ENCODE measurements at places on chromosomes 7 and 10.
A peak's percentile ranks its signal among the peaks of the same experiment; 100 is the strongest.

DNA sequence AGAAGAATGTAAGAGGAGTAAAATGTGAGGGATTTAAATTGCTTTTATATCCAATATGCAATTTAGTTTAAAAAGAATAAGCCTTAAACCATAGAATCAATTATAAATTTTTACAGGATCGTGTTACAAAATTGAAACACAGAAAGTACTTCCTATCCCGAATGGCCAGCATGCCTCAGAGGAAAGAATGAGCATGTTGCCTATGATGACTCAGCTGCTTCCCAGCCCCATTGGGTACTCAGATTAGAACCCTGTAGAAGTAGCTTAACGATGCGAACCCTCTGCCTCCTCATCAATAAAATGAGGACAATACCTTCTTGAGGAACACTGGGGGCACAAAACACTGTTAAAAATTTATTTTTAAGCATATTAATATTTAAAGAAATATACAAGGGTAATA lies 113.4 kb upstream of the CDK1 start:
- no peak for DNase-seq

DNA sequence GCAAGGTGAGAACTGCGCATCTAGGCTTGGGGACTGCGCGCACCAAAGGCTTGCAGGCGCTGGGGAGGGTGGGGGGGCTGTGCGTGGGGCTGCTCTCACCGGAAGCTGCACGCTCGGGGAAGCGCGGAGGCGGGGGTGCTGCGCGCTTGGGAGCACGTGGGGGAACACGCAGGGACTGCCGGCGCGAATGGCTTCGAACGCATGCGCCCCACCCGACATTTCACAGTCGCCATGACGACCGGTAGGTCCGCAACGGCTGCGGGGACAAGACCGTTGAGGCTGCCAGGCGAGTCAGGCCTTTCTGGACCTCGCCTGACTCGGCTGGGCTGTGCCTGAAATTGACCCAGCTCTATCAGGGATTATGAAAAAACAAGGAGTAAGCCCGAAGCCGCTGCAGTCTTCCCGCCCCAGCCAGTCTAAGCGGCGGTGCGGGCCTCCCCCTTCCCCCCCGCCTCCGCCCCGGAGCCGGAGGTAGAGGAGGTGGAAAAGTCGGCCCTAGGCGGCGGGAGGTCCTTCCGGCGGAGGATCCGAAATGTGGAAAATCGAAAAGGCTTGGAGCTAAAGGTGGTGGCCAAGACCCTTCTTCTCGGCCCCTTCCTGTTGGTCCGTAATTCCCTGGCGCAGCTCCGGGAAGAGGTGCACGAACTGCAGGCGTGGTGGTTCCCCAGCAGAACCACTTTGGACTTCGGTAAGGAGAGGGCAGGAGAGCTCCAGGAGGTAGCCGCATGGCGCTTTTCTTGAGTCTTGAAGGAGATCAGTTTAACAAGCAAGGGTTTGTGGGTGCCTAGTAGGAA lies 34.9 kb upstream of the STEAP1 start:
- no peak for DNase-seq

DNA sequence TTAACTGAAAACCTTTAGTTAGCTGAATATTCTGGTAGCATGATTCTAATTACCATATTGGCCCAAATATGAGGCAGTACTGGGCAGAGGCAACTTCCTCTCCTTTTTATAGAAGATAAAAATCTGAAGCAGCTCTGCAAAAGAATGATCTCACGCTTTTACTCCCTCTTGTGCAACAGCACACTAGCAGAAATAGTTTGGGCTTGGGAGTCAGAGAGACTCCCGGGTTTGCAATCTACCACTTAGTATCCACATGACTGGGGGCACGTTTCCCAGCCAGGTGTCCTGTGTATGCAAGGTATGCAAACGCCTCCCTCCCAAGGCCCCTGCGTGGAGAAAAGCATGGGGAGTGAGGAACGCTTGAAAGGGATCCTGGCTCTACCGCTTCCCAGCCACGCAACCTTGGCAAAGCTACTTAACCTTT lies 47.2 kb upstream of the RHEB start:
- peak; percentile 67 for DNase-seq

DNA sequence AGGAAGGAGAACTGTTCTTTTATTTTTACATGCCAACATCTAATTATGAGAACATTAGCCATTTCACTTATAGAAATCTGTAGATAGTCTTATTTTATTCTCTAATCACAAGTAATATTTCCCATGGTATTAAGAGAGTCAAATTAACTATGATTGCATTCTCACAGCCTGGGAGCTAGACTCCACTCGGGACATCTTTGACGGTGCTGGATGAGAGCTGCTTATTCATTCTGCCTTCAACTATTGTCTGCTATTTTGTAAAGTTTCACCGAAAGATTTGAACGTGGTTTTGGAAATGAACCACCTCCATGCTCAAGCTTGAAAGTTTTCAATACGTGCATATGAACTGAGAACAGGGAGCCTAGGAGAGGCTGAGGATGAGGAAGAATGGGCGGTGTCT lies 264.3 kb upstream of the KLF6 start:
- DNase-seq: no peak

GRCh38 chr10:121032460-121032859 lies 181.3 kb downstream of the WDR11 start:
- DNase-seq: no peak

Data from skin of body (tissue), 3 donors.